ENCODE measurements at places on chromosomes 11 and 22.

DNA sequence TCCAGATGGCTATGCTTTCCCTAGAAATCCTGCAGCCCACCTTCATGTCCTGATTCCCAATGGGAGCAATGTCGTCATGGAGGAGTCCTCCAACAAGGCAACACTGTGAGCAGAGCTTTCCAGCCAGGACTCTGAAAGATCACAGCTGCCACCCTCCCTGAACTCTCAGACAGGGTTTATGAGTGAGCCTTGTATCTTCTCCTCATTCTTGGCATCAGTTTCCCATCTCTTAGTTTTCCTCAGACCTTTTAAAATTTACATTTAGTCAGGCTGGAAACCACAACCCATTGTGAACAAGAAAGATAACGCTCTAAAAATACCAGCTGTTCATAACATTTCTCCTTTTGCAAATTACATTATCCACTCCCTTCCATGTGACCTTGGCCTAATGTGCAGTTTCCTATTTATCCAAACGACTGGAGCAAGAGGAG is 15.6 kb upstream of the LYVE1 start:
- DNase-seq: no peak

- peak; percentile 36 for DNase-seq
These were observed 22.2 kb upstream of the NAP1L4 start for GRCh38 chr11:3014057-3014938.

GRCh38 chr11:73334384-73335203 is 26.5 kb downstream of the ARHGEF17 start:
- no peak for DNase-seq

DNA sequence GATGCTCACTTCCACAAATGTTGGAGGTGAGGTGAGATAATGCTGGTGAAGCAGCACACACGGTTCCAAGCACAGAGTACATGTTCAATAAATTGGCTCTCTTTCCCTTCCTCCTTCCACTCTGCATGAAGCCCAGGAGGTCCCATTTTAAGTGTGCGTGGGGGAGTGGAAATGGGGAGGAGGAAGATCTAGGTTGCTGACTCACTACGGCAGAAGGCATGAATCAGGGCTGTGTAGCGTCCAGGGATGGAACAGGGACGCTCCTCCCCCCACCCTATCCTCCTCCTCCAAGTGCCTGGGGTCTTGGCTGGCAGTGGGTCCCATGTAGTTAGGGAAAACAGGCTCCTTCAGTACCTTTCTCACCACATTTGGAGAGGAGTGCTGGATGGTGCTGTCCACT is 44.2 kb downstream of the TRIM66 start:
- no peak for DNase-seq

DNA sequence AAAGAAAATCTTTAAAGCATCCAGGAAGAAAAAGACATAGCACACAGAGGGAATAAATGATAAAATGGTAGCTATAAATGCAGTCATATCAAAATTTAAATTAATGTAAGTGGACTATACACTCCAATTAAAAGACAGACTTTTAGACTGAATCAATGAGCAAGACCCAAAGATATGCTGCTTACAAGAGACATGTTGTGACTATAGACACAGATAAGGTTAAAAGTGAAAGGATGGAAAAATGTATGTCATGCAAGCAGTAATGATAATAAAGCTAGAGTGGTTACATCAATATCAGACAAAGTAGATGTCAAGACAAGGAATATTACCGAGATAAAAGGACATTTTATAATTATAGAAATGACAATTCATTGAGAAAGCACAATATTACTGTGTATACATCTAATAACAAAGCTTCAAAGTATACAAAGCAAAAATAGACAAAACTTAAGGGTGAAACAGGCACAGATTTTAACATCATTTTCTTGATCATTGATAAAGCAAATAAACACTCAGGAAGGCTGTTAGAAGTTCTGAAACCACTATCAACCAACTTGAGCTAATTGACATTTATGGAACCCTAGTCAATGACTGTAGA is 22.8 kb upstream of the MUC5AC start:
- DNase-seq: no peak

DNA sequence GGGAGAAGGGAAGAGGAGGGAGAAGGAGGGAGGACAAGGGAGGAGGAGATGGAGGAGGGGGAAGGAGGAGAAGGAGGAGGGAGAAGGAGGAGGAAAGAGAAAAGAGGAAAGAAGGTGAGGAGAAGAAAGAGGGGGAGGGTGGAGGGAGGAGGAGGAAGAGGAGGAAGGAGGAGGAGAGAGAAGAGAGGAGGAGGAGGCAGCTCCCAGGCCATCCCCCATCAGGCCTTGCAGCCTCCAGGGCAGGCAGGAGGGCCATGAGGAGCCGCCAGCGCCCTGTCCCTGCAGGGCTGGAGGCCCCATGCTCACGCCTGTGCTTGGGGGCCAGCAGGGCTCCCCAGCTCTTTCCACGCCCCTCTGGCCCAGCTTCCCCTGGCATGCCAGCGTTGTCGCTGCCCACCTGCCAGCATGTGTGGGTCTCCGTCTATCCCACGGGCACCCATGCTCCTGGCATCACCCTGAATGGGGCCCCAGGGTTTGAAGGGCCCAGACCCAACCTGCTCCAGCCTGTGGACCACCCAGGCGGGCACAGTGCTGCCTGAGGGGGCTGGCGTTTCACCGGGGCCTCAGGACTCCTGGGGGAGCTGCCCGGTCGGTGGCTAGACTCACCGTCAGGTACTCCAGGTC is 5.2 kb downstream of the TSPAN32 start:
- DNase-seq: no peak

GRCh38 chr22:29479417-29480261 is at the start of gene NEFH:
Gene NEFH, plus strand, starts transcription at chr22:29480218. Its CDS starts 45 bp downstream, at chr22:29480263.
- DNase-seq: no peak

GRCh38 chr11:128841461-128842072 is 25.5 kb downstream of the KCNJ1 start:
- DNase-seq: no peak

DNA sequence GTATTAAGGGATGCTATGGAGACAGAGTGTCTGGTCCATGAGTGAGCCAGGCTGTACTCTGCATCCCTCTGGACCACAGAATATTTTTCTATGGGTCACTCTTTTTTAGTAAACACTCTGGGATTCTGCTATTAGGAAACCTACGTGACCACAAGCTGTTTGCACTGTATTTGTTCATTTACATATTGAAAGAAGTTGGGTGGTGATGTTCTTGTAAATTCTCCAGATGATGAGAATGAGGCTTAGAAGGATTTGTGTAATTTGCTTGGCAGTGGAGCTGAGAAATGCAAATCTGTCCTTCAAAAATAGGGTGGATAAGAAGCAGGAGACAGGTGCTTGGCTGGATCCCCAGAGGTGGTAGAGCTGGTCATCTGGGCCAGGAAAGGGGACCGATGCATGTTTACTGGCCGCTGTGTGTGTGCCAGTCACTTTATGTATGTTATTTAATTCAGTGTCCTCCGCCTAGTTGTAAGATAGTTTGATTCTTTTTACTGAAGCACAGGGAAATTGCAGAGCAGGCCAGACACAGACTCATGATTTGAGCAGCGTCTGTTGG is 63.7 kb upstream of the HEPHL1 start:
- DNase-seq: no peak

DNA sequence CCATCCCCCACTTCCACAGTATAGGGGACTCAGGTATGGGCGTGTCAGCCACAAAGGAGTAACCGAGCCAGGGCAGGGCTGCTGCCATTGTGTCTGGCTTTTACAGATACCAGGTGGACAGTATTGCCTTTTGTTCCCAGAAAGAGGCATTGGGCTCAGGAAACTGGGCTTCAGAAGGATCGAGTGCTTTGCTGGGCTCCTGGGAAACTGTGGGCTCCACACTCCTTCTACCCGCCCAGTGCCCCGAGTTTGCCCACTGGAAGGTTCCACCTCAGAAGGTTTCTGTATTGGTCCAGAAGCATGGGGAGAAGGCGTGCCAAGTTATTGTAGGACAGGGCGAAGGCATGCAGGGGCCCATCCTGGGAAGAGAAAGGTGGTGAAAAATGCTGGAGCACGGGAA is 894.4 kb downstream of the TBC1D22A start:
- no peak for DNase-seq

DNA sequence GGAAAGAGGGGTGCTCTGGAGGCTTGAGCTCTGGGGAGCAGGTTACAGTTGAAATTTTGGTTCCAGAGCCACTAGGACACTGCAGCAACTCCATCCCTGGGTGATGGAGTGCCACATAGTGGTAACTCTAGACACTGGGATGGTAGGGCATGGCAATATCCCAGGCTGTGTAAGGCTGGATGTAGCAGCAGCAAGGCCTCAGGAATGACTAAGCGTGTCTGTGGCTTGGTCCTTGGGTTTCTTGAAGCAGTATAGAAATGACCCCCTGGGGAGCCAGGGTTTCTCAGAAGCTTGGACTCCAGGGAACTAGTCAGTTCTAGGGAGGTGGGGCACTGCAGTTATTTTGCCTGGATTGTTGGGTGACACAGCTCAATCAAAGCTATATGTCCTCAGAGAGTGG is 8.1 kb downstream of the MS4A4A start:
- no peak for DNase-seq

GRCh38 chr11:112451250-112451649 is 190.6 kb upstream of the PLET1 start:
- DNase-seq: no peak

DNA sequence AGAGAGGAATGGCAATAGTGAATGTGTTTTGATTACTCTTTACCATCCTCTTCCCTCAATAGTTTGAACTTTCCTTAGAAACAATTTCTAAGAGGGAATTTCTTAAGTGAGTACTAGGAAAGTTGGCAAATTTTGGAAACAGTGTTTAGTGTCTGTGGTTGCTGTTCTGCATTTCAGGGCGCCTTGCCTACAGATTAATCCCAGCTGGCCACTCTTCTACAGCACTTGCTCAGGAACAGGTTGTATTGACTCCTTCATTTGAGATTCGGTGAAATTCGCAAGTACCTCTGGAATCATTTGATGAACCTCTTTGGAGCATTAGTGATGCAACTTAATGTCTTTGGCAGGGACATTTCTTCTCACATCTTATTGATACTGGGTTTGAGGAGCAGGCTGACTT is 28.3 kb downstream of the JAM3 start:
- DNase-seq: no peak

DNA sequence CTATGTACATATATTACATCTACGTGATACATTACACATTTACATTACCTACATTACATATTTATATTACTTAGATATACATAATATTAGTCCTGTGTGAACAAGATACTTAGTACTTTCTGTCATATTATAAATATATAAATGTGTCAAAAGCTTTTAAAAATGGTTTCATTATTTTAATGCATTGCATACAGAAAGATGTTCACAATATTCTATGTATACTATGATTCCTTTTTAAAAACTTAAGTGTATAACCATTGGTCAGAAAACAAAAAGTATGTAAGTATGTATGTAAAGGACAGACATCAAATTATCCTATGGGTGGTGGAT is 647 bp upstream of the ZW10 start:
- no peak for DNase-seq

DNA sequence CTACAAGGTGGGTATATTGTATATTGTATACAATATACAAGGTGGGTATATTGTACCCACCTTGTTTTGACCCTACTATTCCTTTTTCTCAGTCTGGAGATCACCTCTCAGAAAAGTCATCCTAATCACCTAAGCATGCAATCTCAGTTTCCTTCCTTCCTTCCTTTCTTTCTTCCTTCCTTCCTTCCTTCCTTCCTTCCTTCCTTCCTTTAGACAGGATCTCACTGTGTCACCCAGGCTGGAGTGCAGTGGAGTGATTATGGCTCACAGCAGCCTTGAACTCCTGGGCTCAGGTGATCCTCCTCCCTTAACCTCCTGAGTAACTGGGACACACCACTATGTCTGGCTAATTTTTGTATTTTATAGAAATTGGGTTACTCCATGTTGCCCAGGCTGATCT is 1.2 kb upstream of the KCNE3 start:
- no peak for DNase-seq

DNA sequence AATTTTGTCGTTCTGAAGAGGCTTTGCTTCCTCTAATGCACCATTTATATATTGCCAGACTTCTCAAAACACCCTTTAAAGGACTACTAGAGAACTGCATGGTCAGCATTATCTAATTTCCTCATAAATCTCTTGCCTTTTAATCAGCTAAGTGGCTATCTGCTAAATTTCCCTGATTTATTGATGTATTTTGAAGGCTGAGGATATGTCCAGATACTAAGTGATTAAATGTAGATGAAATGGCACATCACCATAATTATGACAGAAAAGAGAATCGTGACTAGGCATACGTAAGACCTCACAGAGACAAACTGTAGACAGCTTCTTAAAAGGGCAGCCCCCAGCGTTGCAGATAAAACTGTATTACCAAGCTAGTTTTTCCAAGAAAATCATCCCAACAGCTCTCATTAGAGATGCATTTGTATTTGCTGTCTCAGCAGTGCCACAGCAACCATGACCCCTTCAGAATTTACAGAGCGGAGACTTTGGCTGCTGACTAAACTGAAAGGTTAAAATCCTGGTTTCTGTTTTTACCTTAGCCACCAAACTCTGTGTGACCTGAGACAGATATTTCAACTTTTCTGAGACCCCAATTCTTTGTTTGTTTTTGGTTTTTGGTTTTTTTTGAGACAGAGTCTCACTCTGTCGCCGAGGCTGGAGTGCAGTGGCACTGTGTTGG is 67.1 kb upstream of the SLN start:
- no peak for DNase-seq

- no peak for DNase-seq
These were observed 1248.4 kb downstream of the BRD1 start for GRCh38 chr22:48579043-48579927.

- DNase-seq: no peak
These were observed 65.4 kb upstream of the CHRM4 start for GRCh38 chr11:46457021-46457420.

DNA sequence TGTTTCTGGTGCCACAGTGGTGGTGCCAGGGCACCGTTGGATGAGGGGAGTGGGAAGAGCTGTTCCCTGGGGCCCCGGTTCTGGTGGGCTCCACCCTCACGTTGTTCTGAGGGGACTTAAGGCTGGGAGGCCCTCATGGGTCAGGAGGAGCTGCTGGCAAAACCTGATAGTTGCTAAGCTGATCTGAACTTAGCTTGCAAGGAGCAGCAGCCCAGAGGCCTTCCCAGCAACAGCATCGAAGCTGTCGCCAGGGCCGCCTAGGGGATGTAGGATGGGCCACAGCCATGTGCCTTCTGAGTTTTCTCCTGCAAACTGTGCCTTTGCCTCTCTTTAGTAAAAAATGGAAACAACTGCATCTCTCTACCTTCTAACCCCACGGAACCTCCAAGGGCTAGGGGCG is 240.2 kb downstream of the TBC1D22A start:
- DNase-seq: no peak

DNA sequence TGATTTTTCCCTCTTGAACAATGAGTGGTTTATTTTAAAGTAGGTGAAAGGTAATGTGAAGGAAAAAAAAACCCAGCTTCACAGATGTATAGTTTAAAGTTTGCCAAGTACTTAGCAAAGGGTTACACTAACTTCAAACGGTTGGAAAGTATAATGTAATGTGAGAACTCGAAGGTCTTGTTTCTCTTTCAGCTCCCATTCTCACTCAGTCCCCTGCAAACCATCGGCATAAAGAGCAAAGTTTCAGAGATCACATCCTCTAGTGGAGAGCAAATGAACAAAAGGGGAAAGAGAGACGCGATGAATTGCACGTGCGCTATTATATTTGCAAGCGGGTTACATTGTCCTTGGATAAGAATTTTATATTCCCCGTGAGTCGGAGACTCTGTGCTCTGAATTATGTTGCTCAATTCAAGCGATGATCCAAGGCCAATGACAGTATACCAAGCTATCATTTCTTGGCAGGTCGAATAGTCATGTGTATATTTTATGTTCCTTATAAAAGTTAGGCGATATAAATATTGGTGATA is 37.6 kb upstream of the BIRC3 start:
- no peak for DNase-seq

- DNase-seq: no peak
These were observed 6.7 kb upstream of the AP1B1 start for GRCh38 chr22:29394931-29395581.
